Stimulated activated CD8-positive, alpha-beta memory T cell treated with anti-CD3 and anti-CD28 coated beads, Interleukin-7, amount 100 ng/mL, for 1 hour (primary cell): ENCODE measurements at places on chromosomes 5 and 9.

DNA sequence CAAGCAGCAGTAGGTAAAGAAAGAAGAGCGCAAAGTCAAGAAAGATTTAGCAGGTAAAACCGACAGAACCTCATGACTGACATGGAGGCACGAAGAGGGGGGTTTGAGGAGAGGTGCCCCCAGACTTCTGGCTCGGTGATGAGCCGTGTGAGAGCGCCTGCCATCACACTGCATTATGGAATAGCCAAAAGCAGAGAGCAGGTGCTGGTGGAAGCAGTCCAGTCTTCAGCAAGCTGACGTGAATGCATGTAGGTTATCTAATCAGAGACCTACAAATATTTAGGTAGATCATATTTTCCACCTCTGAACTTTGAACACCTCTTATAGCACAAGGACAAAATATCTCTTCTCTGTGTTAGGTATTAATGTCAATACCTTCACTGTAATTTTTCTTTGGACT lies 68.4 kb downstream of the RNF130 start:
- DNase-seq = no peak

GRCh38 chr9:97487107-97487506 lies 14.4 kb upstream of the TMOD1 start:
- DNase-seq = no peak

- DNase-seq = no peak
These were observed 193.7 kb downstream of the BRINP1 start for GRCh38 chr9:119175581-119175980.

DNA sequence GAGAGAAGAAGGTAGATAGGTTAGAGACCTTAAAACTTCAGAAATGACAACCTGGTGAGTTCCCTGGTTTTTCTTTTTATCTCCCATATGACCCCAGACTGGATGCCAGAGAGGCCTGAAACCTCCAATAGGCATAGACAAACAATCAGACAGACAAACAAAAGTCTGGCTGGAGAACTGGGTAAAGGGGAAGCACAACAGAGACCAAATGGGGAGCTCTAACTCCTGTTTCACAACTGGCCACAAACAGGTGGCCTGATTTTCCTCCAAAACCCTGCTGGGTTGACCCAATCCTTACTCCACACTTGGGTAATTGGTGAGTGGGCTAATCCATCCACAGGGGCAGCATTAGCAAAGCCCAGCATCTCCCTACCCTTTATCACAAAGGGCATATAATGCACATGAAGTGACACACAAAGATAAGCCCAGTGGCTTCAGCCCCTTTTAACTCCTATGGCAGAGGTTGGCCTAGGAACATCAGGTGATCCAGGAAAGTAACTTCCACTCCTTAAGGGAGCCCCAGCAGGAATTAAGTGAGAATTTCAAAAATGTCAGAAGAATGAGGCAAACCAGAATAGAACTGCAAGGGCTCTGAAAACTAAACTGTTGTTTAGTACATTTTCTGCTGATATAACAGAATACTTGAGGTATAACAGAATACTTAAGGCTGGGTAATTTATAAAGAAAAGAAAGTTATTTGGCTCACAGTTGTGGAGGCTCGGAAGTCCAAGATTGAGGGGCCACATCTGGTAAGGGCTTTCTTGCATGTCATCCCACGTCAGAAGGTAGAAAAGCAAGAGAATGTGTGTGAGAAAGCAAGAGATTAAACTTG lies 60.9 kb upstream of the ROR2 start:
- no peak for DNase-seq

DNA sequence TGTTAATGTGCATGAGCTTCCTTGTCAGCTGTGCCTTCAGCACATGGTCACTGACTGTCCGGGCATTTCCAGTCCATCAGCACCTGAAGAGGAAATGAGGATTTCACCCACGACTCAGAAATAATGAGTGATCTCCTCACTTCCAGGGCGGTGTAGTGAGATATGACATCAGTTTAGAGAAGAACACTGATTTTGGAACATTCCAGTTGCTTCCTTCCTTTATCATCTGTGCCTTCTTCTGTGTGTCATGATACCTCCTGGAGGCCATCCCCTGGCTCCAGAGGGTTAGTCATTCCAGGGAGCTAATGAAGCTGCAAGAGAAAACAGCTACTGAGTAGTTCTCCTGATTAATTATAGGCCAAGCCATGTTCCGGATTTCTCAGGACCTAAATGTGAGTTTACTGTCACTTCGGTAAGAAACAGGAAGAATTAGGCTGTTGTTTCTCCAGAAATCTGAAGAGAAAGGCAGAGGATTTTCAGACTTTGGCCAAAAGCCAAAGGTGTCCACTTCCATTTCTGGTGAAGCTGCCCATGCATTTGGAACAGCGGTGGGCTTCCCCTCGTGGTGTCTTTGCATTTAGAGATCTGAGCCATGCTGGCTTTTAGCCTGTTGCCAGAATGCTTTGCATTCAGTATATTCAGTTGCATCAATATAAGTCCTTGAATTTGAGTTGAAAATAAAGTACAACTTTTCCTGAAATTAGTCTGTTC lies 161.3 kb upstream of the OTULINL start:
- no peak for DNase-seq

GRCh38 chr9:95316794-95317118 lies 753 bp downstream of the FANCC start:
- DNase-seq = peak; percentile 8

DNA sequence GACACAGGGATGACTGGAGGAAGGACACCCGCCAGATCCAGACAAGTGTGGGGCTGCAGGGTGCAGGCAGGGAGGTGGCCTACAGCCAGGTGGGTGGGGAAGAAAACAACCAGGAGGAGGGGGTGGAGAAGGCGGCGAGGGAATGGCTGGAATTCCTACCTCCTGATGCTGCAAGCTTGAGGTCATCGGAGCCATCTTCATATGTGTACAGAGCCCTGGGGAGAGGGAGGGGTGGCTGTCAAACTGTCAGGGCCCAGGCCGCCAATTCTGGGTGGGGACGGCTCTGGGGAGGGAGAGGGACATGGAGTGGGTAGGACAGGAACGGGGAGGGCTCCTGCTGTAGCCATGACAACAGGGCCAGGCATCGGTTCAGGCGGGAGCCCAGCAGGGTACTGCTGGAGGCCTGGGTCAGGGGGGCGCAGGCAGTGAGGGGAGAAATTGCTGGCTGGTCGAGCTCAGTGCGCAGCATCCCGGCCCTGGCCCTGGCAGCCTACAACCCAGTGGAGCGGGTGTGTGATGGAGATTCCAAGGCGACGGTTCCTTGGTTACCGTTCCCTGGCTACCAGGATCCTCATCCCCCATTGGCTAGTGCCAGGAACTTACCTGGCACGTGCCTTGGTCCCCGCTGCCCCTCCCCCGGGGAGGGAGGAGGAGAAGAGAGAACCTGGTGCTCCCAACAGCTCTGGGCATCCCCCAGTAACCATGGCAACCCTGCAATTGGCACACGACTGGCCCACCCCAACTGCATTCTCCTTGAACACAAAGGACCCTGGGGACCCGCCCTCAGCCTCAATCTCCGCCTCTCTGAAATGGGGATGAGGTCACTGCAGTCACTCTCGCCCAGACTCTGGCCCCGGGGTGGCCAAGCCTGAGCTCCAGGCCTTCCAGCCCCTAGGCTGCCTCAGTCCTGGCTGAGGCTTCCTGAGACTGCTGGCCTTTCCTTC lies 4.5 kb downstream of the DBN1 start:
- DNase-seq = no peak

DNA sequence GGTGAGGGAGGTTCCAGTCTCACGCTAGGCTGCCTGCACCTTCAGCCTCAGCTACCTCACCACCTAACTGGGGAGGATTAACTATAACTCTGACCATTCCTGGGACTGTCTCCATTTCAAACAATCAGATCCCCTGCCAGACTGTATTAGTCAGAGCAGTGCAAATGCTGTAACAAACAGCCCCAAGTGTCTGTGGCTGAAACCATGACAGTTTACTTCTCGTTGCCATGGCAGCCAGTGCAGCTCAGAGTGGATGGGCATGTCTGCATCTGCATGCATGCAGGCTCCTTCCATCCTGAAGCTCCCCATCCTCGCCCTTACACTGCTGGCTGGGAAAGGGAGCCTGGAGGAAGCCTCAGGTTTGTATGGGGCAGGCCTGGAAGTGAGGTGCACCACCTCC lies 86.7 kb downstream of the KCNIP1 start:
- DNase-seq = no peak
